ENCODE measurements at places on chromosomes 1 and 21.

DNA sequence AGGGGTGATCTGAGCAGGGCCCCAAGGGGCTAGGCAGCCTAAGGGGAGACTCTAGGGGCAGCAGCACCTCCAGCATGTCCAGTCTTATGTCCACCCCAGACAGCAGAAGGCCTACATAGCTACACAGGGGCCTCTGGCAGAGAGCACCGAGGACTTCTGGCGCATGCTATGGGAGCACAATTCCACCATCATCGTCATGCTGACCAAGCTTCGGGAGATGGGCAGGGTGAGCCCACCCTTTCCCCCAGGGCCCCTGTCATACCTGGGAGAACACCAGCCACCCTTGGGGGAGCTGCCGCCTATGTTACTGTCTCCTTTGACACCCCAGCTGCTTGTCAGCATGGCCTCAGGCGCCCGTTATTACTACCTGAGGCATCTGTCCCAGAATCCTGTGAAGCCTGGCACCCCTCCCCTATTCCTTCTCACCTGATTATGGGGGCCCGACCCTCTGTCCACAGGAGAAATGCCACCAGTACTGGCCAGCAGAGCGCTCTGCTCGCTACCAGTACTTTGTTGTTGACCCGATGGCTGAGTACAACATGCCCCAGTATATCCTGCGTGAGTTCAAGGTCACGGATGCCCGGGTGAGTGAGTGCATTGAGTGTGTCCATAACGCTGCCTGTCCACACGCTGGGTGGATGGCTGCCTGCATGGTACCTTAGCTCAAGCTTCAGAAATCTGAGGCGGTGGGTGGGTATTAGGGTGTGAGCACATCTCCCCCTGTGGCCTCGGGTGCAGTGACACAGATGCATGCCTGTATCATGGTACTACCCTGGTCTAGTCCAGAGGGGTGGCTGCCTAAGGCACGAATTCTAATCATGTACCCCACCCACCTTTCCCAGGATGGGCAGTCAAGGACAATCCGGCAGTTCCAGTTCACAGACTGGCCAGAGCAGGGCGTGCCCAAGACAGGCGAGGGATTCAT is 29.7 kb upstream of the KDM4A start:
- no peak for DNase-seq

- DNase-seq: no peak
Observed at GRCh38 chr21:44722731-44723130, 11.4 kb upstream of the TSPEAR start.

- DNase-seq: no peak
Observed at GRCh38 chr1:236343246-236343870, 50.7 kb upstream of the EDARADD start.

GRCh38 chr1:235266325-235266724 is 61.7 kb downstream of the ARID4B start:
- no peak for DNase-seq

- DNase-seq: no peak
Observed at GRCh38 chr1:43602990-43603389, 47.0 kb upstream of the KDM4A start.

- no peak for DNase-seq
Observed at GRCh38 chr1:7991504-7992440, 30.3 kb downstream of the PARK7 start.

DNA sequence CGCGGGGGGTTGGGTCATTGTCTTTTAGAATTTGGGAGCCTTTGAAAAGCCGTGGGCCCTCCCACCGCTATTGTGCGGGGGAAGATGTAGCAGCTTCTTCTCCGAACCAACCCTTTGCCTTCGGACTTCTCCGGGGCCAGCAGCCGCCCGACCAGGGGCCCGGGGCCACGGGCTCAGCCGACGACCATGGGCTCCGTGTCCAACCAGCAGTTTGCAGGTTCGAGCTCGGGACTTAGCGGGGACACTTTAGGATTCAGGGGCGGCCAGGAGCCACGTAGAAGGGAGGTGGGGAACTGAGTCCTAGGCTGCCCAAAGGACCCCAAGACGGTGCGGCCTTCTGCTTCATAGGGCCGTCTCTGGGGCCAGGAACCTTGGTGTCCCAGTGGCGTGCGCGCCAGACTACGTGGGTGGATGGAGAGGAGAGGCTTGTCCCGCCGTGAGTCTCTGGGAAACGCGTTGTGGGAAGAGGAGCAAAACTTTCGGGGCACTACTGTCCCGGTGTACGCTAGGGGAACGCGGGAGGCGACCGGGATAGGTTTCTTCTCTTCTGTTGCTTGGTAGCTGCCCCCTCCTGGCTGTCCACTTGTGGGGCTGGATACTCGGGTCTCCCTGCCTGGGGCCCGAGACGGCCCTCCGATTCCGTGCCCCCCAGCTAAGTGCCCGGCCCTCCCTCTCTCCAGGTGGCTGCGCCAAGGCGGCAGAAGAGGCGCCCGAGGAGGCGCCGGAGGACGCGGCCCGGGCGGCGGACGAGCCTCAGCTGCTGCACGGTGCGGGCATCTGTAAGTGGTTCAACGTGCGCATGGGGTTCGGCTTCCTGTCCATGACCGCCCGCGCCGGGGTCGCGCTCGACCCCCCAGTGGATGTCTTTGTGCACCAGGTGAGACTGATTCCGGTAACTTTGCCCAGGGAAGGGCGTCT is at the start of gene LIN28A:
LIN28A (plus strand) TSS at position 112 of the 918 bp plus-strand sequence; CDS start at position 187, 75 bp downstream.
- DNase-seq: no peak

GRCh38 chr1:67441183-67441582 is 11.0 kb upstream of the SERBP1 start:
- DNase-seq: no peak

GRCh38 chr1:54309631-54310366 is 96.4 kb downstream of the SSBP3 start:
- no peak for DNase-seq

DNA sequence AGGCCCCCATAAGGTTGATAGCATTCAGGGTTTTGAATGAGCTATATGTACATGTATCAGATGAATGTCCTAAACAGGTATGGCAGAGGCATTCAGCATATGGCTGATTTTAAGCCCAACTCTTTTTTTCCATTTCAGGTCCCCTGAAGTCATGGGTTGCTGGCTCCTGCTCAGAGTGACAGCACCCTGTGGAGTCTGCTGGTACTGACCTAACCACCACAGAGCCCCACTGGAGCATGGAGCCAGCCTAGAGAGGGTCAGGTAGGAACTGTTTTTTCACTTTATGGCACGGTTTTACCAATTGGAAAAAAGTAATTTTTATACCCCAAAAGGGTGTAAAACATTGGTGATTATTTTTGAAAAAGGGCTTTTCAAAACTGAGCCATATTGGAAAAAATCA is 82.5 kb upstream of the MPC2 start:
- DNase-seq: no peak

DNA sequence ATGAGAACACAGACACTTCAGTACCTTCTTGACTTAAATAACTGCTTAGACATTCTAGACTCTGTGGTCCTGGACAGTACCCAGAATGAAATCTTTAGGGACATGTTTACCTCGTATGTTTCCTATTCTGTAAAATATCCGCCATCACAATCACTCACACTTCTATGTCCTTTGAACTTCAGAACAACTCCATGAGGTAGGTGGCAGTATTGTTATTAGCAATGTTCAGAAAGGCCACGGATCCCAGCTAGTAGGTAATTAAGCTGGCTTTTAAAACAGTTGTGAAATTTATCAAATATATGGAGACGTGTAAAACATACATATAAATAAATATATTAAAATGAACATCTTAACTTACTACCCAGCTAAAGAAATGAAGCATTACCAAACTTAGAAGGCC is 83.4 kb downstream of the CACHD1 start:
- no peak for DNase-seq

- DNase-seq: no peak
Observed at GRCh38 chr1:49185450-49185980, 408.8 kb upstream of the BEND5 start.

DNA sequence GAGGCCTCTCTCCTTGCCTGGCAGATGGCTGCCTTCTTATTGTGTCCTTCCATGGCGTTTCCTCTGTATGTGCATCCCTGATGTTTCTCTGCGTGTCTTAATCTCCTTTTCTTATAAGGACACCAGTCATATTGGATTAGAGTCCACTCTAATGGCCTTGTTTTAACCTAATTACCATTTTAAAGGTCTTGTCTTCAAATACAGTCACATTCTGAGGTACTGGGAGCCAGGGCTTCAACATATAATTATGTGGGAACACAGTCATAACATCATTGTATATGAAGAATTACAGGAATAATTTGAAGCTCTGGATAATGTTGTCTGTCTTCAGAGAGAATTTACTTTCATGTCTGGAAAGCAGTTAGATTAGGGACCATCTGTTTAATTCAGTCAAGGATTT is 56.4 kb upstream of the PTGFR start:
- DNase-seq: no peak

GRCh38 chr21:39720126-39720778 is 24.7 kb upstream of the IGSF5 start:
- DNase-seq: no peak

DNA sequence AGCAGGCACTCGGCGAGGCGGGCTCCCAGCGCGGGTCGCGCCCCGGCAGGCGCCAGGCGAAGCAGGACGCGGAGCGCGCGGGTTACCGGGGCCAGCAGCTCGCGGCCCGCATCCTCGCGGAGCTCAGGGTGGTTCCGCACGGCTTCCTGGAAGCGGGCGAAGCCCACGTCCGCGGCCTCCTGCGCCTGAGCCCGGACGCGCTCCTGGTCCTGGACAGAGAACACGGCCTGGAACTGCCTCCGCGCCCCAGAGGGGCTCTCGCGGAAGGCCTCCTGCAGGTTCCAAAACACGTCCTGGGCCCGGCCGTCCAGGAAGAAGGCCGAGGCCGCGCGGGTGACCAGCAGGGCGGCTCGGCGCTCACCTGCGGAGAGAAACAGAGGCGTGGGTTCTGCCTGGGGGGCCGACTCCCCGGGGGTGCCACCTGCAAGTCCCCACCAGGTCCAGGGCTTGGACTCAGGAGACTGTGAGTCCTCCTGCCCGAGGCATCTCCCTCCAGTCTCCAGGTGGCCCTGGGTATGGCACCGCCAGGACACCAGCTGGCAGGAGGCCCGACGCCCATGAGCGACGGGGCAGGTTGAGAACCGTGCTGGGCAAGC is 11.4 kb downstream of the TTC34 start:
- DNase-seq: no peak

- DNase-seq: no peak
Observed at GRCh38 chr21:35525443-35525842, 476.3 kb upstream of the RUNX1 start.

- no peak for DNase-seq
Observed at GRCh38 chr21:26939601-26940111, 27.2 kb downstream of the ADAMTS5 start.

- no peak for DNase-seq
Observed at GRCh38 chr21:26148071-26148839, 22.3 kb downstream of the APP start.

DNA sequence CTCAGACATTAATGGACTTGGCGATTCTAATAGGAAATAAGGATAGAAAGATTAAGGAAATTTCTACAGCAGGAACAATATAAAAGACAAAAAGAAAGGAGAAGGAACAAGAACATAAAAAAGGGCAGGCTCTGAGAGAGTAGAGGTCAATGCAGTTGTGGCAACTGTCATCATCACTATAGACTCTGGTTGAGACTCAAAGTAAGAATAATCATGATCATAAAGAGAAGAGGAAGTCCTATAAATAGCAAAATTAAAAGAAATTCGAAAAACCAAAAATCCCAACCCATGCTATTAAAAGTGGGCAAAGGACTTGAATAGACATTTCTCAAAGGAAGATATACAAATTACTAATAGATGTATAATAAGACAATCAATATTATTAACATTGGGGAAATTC is 14.4 kb upstream of the XCL1 start:
- DNase-seq: no peak

- DNase-seq: no peak
Observed at GRCh38 chr1:200311256-200311655, 98.6 kb downstream of the ZNF281 start.

GRCh38 chr1:12287869-12288268 is 58.0 kb downstream of the VPS13D start:
- DNase-seq: peak; percentile 30

- DNase-seq: no peak
Observed at GRCh38 chr21:20852866-20853265, 145.3 kb upstream of the NCAM2 start.

GRCh38 chr1:94119306-94119705 is 1.6 kb downstream of the ABCA4 start:
- DNase-seq: no peak

- no peak for DNase-seq
Observed at GRCh38 chr1:63868268-63868781, 94.5 kb downstream of the ROR1 start.

DNA sequence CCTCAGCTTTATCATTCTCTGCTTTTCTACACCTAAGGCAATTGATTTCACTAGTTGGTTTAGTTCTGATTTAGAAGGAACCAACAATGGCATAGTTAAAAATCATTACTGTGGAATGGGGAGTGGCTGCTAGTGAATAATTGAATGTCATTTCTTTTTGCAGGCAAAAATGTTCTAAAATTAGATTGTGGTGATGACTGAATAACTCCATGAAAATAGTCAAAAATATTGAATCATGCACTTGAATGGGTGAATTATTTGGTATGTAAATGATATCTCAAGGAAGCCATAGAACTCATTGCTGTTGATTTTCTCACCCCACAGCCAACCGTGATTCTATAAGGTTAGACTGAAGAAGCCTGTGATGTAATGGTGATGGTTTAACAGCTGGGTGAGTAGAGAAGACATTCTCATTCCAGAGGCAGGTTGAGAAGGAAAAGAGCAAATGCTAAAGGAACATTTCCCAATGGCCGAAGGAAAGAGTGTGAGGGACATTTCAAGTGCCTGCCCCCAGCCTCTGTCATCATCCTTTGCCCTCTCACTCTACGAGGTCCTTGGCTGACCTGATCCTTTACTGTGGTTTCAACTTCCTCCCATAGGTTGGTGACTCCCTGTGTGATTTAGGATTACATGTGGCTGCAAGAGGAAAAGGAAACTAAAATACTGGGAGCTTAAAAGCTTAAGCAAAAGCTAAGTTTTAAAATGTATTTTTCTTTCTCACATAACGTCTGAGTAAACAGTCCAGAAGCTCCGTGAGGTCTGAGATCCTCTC is 12.5 kb downstream of the OVAAL start:
- no peak for DNase-seq

GRCh38 chr1:83810144-83810543 is 188.8 kb downstream of the TTLL7 start:
- no peak for DNase-seq

DNA sequence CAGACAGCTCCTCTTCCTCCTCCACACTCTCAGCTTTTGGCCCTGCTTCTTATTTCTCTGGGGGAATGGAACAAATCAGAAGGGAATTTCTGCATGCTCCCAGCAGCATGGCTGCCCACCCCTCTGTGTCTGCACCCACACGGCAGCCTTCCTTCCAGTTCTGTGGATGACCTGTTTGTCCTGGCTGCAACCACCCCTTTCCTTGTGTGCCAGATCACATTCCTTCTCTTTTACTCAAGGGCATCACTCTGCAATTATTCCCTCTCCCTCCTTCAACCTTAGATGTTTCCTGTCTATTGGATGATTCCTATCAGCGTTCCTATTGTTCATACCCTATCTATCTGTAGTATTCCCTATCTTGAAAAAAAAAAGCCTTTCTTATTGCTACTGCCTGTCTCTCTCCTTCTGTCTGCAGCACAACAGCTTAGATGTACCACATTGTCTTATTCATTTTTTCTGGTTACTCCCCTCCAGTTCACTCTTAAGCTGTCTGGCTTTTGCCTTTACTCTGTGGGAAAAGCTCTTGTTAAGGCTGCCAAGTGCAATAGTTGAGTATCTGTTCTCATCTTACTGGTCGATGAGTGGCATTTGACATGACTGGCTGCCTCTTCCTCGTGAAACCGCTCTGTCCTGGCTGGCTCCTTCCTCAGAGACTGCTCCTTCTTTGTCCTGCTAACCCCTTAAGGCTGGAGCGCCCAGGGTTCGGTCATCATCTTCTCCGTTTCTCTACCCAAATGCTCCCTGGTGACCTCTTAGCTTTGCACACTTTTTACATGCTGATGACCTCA is 351.1 kb downstream of the CAMTA1 start:
- DNase-seq: no peak

Measured in GM13977 (cell line).